ENCODE measurements at places on chromosomes 3 and 15.

- no peak for DNase-seq
Observed at GRCh38 chr15:93491291-93491690, 402.3 kb upstream of the RGMA start.

DNA sequence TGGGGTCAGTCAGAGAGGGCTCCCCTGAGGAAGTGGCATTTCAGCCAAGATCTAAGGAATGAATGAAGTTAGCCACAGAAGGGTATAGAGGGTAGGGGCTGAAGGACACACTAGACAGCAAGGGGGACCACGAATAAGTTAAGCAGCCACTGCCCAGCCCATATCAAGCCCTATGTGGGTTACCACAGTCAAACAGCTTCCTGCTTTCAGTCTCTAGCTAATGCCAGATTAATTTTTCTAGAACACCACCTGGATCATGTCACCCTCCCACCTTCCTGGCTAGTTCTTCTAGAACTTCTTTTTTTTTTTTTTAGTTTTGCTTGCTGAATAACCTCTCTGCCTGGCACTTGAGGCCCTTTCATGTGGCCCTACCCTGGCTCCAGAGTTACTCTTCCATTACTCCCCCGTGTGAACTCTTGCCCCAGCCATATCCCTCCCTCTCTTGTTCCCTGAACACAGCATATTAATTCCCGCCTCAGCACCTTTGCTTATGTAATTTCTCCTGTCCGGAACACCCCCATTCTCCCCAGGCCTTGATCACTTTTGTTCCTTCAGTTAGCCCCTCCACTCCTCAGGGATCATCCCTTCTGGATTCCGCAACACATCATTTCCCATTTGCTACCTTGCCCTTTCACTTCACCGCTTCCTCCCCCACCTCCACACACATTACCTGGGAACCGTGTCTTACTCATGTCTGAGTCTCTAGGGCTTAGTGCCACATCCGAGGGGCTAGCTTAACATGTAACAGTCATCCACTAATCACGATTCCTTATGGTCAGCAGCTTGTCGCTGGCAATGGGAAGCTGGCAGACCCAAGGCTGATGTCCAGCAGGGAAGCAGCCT is 20.6 kb upstream of the BNC1 start:
- no peak for DNase-seq

DNA sequence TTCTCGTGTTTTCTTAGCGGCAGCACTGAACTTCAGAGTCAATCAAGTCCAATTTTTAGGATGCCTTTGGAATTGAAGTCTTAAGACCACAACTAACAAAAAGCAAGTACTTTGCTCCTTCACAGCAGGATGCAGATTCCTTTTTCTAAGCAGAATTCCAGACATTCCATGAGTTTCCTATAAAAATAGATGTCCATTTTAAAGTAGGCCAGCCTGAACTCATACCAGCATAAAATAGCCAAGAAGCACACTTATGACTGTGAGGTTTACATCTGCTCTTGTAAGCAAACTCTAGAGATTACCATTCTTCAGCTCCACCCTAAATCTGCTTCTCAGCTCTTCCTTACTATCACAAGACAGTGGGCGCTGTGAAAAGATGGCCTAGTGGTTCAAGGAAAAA is 85.8 kb downstream of the THBS1 start:
- peak; percentile 35 for DNase-seq

GRCh38 chr3:32313723-32314473 is 75.4 kb downstream of the CMTM8 start:
- DNase-seq = peak; percentile 66

- DNase-seq = no peak
Observed at GRCh38 chr3:115086344-115086743, 60.7 kb downstream of the ZBTB20 start.

- DNase-seq = no peak
Observed at GRCh38 chr3:3615533-3615932, 183.7 kb upstream of the LRRN1 start.

DNA sequence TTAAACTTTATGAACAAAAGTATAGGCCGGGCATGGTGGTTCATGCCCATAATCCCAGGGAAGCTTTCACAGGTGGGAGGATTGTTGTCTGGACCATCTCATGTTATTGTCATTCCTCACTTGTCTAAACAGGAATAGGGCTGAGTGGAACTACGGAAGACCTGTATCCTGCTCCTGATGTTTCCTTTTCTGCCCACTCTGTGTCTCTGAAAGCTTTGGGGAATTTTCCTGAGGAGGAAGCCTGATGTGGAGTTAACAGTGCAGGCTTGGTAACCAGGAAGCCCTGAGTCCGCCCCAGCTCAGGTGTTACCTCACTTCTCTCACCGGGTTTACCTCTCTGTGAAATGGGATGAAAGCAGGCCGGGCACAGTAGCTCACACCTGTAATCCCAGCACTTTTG is 2.0 kb upstream of the SS18L2 start:
- no peak for DNase-seq

DNA sequence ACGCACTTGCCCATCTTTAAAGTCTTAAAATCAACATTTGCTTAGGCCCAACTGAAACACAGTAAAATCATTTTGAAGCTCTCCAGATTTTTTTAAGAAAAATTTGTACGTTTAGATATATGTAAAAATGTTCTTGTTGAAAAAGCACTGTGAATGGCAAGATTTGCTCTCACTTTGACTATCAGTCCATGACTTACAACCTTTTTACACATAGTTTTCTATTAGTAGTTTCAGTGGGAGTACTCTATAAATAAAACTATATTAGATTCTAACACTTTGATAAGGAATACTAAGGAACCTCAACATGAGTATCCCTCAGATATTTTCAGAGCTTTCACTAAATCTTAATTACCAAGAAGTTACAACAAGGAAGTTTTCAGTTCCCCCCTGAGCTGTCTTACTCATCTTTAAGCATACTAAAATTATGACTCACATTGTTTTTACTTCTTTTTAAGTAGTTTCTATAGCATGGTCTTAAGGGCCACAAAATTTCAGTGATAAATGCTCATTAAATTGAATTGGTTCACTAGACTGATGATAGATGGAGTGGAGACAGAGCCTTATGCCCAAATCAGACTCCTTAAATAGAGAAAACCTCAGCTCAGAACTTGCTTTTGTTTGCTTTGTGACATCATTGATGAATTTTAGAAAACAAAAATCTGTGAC is 31.6 kb upstream of the RAP2B start:
- peak; percentile 85 for DNase-seq

GRCh38 chr3:60206206-60206605 is 1045.0 kb downstream of the FHIT start:
- no peak for DNase-seq

DNA sequence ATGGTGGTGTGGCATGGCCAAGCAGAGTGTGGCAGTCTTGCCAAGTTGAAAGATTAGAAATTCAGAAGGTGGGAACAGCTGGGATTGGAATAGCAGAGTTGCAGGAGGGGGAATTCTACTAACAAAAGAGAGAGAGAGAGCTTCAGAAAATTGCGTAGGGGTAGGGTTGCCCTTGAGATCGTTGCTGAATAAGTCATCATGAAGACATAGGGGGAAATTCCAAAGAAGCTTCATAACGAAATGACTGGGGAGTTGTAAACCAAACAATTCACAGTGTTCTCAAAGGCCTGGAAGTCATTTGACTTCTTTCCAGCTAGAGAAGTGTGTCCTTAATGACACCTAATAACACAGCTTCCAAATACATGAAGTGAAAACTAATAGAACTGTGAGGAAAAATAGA is 26.3 kb upstream of the TIPARP start:
- no peak for DNase-seq

DNA sequence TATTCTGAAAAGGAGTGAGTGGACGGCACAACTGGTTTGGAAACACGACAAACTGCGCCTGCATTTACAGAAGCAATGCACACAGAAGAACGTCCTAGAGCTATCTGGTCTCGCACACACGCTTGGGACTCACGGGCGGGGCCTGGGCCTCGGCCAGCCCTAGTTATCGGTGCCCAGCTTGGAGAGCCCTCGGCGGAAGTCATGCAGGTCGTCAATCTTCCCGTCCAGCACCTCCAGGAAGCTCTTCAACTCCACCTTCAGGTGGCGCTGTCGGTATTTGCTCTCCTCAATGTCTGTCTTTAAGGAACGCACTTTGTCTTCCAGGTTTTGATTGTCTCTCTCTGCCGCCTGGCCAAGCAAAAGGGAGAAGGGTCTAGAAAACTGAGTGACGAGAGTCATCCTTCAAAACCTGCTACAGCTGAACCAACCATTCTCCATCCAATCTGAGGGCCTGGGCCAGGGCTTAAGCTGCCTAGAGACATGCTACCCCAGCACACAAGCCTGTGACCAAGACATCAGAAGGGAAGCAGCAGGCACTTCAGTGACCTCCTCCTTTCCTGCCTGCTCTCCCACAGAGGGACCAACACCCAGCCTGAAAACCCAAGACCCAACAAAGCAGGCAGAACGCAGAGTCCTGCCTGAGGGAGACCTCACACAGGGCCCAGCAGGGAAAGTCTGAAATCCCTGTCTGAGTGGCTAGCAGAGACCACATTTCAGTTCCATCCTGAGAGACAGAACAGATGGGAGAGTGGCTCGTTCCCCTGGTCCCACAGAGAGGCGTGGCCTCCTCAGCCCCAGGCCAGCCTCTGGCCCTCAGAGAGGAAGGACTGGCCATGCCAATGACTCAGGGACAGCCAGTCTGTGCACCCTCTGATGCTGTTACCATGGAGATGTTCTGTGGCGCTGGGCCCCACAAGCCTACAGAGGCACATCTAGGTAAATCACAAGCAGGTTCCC is 40.4 kb downstream of the WHAMM start:
- peak; percentile 55 for DNase-seq

- peak; percentile 35 for DNase-seq
Observed at GRCh38 chr15:72141171-72142084, 23.2 kb downstream of the SENP8 start.

DNA sequence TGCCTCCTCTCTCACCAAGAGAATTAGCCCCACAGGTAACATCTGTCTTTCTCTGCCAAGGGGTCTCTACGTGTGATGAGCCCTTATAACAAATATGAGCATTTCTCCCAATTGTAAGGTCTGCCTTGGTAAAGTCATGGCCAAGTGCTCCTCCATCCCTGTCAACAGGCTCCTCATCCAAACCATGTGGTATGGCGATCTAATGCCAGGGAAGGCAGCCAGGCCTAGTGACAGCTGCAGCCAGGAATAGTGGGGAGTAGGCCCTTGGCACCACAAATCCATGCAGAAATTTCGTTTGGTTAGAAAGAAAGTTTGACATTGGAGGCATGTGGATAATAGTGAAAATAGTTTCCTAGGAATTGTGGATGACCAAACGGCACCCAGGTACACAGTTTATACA is 4.7 kb upstream of the LRTM1 start:
- no peak for DNase-seq

DNA sequence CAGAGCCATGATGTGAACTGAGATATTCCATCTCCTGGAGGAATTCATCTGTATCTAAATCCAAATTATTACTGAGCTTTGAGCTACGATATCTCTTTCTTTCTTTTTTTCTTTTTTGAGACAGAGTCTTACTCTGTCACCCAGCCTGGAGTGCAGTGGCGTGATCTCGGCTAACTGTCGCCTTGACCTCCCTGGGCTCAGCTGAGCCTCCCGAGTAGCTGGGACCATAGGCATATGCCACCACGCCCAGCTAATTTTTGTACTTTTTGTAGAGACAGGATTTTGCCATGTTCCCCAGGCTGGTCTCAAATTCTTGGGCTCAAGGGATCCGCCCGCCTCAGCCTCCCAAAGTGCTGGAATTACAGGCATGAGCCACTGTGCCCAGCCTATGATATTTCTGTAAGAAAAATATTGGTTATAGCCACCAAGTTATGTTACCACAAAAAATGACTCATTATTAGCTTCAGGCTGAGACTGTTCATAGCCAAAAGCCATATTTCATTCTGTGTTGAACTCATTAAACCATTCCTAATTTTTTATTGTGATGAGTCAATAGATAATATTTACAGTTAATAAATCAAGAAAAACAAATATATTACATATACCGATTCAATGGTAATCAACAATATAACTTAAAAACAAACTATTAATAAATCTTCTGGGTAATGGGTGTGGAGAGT is 27.1 kb upstream of the SLC30A4 start:
- no peak for DNase-seq

GRCh38 chr3:65856907-65857306 is 181.8 kb downstream of the MAGI1 start:
- DNase-seq = no peak

- DNase-seq = no peak
Observed at GRCh38 chr3:99927671-99928457, 110.2 kb downstream of the CMSS1 start.

DNA sequence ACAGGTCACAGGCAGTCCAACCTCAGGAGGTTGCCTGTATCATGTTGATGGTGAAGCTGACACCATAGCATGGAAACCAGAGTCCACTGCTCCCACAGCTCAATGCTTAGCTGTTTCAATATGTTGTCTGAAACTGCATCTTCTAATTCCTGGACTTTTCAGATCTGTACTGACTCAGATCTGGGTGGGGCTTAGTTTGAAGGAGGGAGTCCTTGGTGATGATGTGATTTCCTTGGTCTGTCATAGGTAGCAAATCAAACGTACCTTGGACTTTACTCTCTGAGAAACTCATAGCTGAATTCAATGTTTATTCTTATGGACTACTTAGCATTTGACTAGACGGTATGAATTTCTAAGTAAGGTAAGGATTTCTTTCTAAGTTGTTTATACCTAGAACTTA is at the start of gene HHLA2:
HHLA2 (plus strand) TSS at position 310 of the 400 bp plus-strand sequence. CDS start 55,266 bp downstream, outside the sequence.
- peak; percentile 18 for DNase-seq

DNA sequence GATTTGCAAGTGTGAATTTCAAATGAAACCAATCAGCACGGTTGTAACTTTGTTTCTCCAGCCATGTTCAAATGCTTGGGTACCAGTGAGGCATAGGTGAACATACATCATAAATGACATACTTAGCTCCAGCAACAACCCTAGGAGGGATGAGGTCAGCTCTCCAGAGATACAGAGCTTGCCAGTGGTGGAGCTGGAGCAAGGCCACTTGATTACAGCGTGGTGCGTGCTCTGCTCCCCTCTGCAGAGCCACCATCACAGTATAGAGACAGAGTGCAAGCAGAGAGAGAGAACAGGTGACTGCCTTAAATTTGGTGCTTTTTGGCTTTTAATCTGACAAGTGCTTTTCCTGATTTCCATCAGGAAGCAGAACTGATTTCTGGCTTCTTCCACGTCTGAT is 275.1 kb downstream of the PDZRN3 start:
- no peak for DNase-seq

GRCh38 chr3:188407158-188407880 is 253.4 kb downstream of the LPP start:
- DNase-seq = no peak

GRCh38 chr3:122962149-122962548 is 65.4 kb downstream of the SEMA5B start:
- no peak for DNase-seq

GRCh38 chr3:183536238-183536880 is 19.1 kb downstream of the KLHL6 start:
- no peak for DNase-seq

DNA sequence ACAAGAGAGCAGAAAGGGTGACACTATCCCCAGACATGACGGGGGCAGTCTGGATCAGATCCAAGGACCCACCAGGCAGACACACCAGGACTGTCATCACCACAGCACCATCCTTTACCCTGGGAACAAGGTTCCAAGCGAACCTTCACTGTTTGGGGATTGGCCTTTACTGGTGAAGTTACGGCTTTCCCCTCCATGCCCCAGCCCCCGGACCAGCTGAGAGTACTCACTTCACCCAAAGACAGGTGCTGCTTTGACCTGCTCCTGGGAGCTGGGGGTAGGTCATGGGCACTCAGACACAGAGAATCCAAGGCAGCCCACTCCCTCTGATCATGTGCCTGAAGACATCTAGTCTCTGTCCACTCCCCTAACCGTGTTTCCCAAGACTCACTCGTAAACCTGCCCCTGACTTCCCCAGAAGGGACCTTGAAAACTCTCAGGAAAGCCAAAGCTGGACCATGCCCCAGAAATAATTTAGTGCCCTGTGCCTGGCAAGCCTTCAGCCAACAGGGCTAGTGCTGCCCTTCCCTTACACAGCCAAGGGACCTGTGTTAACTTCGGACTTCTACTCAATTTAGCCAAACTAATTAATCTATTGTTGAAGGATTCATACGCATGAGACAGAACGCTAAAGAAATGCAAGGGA is 2.8 kb downstream of the RRP9 start:
- no peak for DNase-seq

Measured in Caki2 (cell line).